ENCODE measurements at places on chromosomes 12 and 14.

DNA sequence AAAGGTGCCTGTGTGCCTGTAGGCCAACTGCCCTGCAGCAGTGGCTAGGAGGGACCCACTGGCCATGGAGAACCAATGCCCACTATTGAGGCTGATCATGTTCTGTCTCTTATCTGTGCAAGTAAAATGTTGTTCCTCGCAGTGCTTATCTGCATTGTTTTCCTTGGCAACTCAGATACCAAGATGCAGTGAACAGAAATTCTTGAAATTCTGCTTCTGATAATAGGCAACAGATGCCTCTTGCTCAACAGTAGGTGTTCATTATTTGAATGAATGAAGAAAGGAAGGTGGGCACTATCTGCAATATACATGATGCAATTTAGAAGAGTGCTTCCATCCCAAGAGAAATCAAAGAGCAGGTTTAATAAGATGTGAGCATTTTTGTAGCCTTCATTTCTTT lies 232.2 kb downstream of the NUAK1 start:
- no peak for DNase-seq

- DNase-seq: no peak
Measured at GRCh38 chr12:12539028-12539810, 23.4 kb downstream of the DUSP16 start.

DNA sequence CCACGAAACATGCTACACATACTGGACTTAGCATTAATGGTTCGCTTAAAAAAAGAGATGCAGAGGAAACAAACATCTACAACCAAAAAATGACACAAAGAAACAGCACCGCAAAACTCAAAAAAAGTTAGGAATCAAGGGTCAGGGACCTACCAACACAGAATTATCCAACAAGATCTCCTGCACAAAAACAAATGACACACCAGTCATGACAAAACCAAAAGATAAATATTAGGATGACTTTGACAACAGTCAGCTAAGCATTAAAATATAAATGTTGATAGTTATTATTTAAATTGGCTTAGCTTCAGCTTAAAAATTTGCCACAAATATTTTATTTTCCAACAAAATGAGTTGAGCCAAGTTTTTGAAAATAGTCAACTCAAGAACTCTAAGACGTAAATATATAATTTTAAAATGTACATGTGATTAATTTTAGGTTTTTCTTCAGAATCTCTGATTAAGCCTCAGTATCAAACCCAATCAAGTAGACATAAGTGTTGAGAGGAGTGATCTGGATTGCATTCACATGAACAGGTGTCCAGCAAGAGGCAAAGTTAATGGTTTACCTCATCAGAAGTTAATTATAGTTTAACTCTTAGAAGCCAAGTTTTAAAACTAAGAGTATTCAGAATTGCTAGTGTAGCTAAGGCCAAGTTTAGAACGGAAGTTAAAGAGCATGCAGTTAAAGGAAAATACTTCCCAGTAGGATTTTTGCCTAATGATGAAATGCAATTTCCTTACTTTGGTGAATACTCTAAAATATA lies 79.9 kb downstream of the HEATR5A start:
- DNase-seq: no peak

GRCh38 chr12:153080-153746 lies 60.7 kb downstream of the SLC6A12 start:
- peak; percentile 18 for DNase-seq

DNA sequence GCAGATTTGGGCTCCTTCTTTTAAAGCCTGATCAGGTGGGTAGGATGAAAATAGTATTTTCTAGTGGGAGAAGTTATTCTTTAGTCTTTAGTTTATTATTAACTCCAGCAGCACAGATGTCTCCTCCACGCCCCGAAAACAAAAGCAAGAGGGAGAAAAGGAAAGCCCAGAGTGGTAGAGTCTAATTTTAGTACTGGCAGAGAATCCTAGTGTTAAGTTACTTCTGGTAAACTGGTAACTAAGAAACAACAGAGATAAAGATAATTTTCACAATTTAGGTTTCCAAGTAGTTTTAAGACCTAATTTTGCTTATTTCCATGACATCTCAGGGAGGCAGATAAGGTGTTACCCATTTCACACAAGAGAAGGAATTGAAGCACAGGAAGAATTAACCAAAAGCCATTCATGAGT lies 16.3 kb downstream of the ATP5MC2 start:
- DNase-seq: no peak

GRCh38 chr12:122104844-122105243 lies 26.3 kb downstream of the MLXIP start:
- no peak for DNase-seq

DNA sequence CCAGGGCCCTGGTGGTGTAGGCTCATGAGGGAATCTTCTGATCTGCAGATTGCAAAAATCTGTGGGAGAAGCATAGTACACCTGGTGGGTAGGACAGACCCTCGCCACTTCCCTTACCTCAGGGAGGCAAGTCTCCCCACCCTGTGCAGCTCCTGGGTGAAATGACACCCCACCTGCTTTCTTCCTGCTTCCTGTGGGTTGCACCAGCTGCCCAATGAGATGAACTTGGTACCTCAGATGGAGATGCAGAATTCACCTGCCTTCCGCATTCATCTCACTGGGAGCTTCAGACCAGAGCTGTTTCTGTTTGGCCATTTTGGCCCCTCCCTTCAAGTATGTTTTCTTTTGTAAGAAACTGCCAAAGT lies 4.7 kb downstream of the CLEC2D start:
- no peak for DNase-seq

- DNase-seq: no peak
Measured at GRCh38 chr12:104736307-104736706, 221.8 kb downstream of the SLC41A2 start.

DNA sequence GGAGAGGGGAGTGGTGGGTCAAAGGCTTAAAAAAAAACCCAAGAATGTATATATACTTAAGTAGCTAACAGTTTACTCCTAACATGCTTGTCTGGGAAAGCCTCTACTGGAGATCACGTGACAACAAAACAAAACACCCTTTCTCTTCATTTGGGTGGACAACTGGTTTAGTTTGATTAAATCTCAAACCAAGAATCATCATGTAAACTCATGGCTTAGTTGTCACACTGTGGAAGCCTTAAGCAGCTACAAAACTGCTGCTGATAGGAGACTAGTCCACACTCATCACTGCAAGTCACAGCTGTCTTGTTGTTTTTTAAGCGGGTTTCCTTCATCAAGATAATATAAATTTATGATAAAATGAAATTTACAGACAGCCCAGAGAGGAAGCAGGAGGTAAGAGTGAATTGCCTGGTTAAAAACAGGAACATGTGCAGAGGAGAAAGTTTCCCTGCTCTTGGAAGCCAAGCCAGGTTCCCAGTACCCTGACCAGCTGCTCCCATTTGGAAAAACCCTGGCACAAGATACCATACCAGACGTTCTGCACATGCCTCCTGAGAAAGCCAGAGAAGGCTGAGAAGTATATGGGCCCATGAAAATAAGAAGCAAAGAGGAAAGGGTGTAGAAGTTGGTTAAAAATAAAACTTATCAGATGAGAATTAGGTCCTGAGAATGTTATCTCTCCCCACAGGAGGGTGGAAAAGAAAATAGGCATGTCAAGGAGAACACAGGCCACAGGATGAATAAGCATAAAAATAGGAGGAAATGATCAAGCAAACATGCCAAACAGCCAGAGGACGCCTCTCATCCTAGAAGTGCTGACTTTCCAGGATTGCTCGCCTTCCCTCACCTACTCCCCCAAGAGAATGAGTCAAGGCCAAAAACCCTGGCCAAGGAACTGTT lies 34.0 kb downstream of the EGLN3 start:
- DNase-seq: no peak

DNA sequence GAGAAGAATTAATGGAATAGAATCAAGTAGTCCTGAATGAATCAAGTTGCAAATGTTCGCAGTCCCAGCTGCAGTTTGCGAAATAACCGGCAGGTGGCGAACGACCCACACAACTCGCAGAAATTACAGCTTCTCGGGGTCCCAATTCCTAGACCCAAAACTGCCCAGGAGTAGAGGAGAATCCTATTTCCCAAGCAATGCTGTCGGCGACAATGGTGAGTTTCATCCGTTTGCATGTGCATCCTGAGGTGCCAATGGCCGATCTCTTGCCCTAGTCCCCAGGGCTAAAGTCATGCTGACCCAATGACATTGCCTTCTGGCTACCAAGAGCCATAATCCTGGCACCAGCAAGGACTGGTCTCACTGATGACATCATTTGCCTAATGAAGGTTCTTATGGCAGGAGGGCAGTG lies 8.5 kb upstream of the ASCL1 start:
- DNase-seq: peak; percentile 45

- no peak for DNase-seq
Measured at GRCh38 chr12:38586789-38587188, 270.2 kb downstream of the ALG10B start.

DNA sequence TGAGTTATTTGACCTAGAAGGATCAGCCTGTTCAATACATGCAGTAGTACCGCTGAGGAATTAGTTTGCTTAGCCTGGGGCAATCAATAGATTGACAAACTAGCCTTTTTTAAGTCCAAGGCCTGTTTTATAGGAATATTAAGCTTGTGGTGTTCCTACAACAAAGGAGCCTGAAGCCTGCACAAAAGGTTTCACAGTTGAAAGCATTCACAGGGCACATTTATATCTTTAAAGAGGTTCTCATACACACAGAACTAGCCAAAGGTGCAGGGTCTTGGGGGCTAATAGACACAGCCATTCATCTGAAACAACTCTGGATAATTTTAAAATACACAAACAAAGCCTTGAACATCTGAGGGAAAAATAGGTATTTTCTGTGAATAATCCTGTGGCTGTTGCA lies 160.3 kb downstream of the RPS29 start:
- no peak for DNase-seq

GRCh38 chr14:75315144-75315543 lies 36.5 kb downstream of the FOS start:
- no peak for DNase-seq

DNA sequence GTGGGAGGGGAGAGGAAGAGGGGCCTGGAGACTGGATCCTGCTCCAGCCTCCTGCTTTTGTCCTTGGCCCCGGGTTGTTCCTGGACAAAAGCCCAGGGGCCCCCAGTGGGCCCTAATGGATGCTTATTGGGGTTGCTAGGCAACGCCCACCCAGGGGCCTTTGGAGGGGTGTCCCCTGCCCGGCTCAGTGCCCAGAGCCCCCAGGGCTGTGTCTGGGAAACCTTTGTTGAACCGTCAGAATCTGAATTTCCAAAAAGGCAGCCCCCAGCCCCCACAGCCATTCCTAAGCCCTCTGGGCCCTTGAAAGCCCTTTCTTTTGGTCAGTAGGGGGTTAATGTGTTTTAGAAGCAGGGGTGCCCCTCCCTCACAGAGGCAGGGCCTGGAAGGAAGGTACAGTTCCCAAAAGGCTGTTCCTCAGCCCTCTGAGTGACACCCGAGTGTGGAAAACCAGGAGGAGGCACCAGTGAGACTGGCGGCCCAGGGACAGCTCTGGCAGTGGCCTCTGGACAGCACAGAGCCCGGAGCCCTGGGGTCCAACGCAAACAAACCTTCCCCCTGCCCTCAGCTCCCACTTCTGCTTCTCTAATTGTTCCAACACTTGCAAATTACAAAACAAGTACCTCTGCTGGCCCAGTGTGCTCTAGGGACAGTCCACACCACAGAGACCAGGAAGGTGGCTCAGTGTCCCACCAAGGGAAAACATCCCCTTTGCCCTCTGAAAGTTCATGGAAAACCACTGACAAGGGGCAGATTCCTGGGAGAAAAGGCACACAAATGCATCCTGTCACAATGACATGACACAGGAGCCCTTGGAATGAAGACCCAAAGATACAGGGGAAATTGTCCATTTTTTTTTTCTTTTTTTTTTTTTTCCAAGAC lies 19.4 kb downstream of the HHIPL1 start:
- DNase-seq: no peak

GRCh38 chr12:109421355-109422087 lies 55.6 kb downstream of the KCTD10 start:
- DNase-seq: no peak

DNA sequence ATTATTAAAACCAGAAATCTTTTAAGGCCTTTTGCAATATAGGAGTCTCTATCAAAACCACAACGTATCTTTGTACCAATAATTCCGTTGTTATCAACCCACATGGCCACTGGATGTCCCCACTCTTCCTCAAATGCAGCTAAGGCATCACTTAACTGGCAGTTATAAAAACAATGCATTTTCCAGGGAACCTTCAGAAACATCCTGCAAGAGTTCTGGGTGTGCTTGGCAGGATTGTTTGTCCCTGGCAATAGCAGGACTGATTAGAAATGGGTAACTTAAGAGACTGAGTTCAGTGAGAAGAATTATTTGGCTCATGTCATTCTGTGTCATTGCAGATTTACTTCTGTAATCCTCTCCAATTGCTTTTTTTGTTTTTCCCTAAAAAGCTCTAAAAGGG lies 112.0 kb downstream of the SLC15A5 start:
- no peak for DNase-seq

- DNase-seq: no peak
Measured at GRCh38 chr14:93003945-93004698, 81.2 kb downstream of the CHGA start.

- no peak for DNase-seq
Measured at GRCh38 chr14:101480022-101480746, 81.1 kb upstream of the DIO3 start.

- DNase-seq: no peak
Measured at GRCh38 chr14:103611215-103611614, 17.8 kb upstream of the KLC1 start.

GRCh38 chr12:128766738-128767501 lies 56.8 kb downstream of the SLC15A4 start:
- no peak for DNase-seq

- DNase-seq: no peak
Measured at GRCh38 chr12:104749545-104749944, 208.5 kb downstream of the SLC41A2 start.

GRCh38 chr14:105206873-105207272 lies 25.8 kb upstream of the NUDT14 start:
- no peak for DNase-seq

GRCh38 chr12:64220046-64220445 lies 2.0 kb downstream of the KICS2 start:
- DNase-seq: no peak

- no peak for DNase-seq
Measured at GRCh38 chr14:97970222-97970621, 1173.0 kb downstream of the VRK1 start.

DNA sequence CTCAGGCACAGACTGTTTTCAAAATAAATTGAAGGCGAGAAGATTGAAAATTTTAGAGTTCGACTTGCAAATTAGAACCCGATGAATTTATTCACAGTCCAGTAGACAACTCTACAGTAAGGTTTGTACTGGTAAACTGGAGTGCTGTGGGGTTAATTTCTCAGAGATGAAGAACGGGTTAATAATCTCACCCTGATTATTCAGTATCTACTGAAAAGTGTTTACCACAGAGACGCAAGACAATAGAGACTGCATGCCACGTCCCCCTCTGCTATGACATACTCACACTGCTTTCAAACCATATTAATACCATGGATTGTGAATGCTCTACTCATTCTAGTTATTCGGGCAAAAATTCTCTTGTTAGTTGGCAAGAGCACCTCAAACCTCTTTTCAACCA lies 36.1 kb downstream of the CFL2 start:
- no peak for DNase-seq
